ENCODE measurements at places on chromosomes 6 and 20. TPM values are rescaled to one million over a fixed set of nuclear protein-coding genes. Genes with fewer than 3 reads are reported as not detected.
A peak's percentile ranks its signal among the peaks of the same experiment; 100 is the strongest.

GRCh38 chr20:41654884-41655283 lies 36.7 kb upstream of the CHD6 start:
- DNase-seq, result no peak

- no peak for DNase-seq
Observed at GRCh38 chr20:4441191-4441590, 280.5 kb upstream of the PRND start.

Gene BTN1A1
- not detected for total RNA-seq

Gene OR2H2
- total RNA-seq, result not detected

Gene POU5F1
- total RNA-seq, result 0.71 TPM

GRCh38 chr20:63767456-63767855 lies 27.9 kb downstream of the SLC2A4RG start:
- no peak for DNase-seq

Gene BNIP5
- total RNA-seq, result not detected

Gene MTCH1
- 149 TPM for total RNA-seq

GRCh38 chr6:57254055-57254717 lies 32.1 kb upstream of the RAB23 start:
- DNase-seq, result no peak

Gene GID8
- 25.5 TPM for total RNA-seq

- peak; percentile 69 for DNase-seq
Observed at GRCh38 chr6:135722679-135723078, 128.8 kb upstream of the PDE7B start.

Gene SAPCD1
- total RNA-seq, result 2.4 TPM

- no peak for DNase-seq
Observed at GRCh38 chr6:25774120-25774715, 19.7 kb downstream of the SLC17A4 start.

DNA sequence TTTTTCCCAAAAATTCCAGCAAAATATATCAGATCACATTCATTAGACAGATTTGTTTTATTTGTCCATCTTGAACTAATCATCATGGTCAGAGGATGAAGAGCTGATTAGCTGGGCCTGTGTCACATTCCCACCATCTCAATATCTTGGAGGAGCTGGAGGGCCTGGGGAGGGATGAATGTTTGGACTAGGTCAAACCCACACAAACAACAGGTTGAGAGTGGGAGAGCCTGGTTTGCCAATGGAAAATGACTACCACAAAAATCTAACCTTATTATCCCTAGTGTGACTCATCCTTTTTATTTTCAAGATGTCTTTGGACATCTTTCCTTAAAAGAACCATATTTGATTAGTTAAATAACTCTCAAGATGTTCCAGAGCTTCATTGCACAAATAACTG lies 242.4 kb downstream of the OGFRL1 start:
- no peak for DNase-seq

DNA sequence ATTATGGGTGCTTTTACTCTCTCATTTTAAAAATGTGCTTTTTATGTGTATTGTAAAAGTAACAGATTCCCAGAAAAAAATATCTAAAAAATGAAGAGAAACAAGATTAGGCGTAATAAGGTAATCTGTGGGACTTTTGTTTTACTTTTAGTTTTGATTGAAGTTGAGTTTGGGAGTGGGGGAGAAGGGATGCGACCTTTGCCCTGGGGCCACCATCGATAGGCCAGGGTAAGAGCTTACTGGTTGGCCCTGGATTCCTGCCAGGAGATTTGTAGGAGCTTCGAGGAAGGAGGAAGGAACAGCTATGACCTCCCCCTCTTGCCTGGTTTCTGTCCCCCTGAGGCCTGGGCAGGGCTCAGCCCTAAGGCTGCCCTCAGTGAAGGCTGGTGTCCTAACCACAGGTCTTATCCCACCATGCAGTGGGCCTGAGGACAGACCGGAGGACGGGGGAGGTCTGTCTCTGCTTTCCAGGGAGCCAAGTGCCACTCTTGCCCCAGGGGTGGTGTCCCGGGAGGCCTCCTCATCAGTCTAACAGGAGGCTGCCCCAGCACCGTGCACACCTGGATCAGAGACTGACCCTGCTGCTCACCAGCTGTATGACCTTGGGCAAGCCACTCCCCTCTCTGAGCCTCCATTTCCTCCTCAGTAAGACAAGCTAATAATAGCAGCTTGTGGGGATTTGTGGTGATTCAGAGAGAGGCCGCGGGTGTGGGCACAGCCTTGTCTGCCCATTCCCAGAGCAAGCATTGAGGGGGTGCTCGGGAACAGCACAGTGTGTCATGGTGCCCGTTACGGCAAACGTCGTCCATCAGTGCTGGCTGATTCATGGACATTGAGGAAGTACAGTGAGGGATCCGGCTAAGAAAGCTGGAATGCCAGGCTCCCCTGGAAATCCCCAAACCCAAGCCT lies 21.2 kb downstream of the TGM2 start:
- DNase-seq, result peak; percentile 99

Gene NKAIN4
- total RNA-seq, result 0.20 TPM

GRCh38 chr20:54368570-54368969 lies 106.8 kb upstream of the DOK5 start:
- DNase-seq, result no peak

GRCh38 chr20:20482453-20482852 lies 114.5 kb downstream of the INSM1 start:
- no peak for DNase-seq

Gene CLPSL1
- not detected for total RNA-seq

- no peak for DNase-seq
Observed at GRCh38 chr20:24160563-24161281, 172.1 kb upstream of the GGTLC1 start.

Gene PAQR8
- total RNA-seq, result 4.5 TPM

Gene STMN3
- 2.0 TPM for total RNA-seq

- DNase-seq, result no peak
Observed at GRCh38 chr6:100229512-100229911, 235.2 kb downstream of the SIM1 start.

Gene HLA-DRB5
- total RNA-seq, result not detected

GRCh38 chr6:6085928-6086668 lies 79.4 kb upstream of the NRN1 start:
- no peak for DNase-seq

DNA sequence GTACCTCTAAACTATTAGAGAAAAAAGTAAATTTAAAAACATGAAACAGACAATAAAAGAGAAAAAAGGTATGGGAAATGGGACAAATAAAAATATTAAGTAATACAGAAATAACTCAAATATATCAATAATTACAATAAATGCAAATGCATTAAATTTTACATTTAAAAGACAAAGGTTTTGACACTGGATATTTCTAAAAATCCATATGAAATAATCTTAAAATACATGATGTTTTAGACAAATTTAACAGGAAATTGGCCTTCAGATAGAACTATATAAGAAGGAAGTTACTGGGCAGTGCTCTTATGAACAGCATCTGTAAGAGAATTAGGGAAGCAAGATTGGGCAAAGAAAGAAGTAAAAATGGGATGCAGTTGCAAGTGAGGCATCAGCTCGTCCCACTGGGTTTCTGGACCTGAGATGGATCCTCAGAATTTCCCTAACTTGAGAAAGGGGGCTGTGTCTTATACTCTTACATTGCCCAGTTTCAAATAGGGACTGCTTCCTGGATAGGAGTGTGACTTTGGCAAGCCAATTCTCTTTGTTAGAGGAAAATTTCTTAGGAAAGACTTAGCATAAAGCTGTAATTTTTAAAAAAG lies 376.7 kb downstream of the SMOC2 start:
- DNase-seq, result no peak

- no peak for DNase-seq
Observed at GRCh38 chr6:11755725-11756124, 22.9 kb downstream of the ADTRP start.

- DNase-seq, result no peak
Observed at GRCh38 chr6:113664909-113665308, 192.2 kb upstream of the MARCKS start.

Gene AMD1
- 114 TPM for total RNA-seq

GRCh38 chr20:17629678-17630089 lies 52.4 kb downstream of the RRBP1 start:
- DNase-seq, result no peak

DNA sequence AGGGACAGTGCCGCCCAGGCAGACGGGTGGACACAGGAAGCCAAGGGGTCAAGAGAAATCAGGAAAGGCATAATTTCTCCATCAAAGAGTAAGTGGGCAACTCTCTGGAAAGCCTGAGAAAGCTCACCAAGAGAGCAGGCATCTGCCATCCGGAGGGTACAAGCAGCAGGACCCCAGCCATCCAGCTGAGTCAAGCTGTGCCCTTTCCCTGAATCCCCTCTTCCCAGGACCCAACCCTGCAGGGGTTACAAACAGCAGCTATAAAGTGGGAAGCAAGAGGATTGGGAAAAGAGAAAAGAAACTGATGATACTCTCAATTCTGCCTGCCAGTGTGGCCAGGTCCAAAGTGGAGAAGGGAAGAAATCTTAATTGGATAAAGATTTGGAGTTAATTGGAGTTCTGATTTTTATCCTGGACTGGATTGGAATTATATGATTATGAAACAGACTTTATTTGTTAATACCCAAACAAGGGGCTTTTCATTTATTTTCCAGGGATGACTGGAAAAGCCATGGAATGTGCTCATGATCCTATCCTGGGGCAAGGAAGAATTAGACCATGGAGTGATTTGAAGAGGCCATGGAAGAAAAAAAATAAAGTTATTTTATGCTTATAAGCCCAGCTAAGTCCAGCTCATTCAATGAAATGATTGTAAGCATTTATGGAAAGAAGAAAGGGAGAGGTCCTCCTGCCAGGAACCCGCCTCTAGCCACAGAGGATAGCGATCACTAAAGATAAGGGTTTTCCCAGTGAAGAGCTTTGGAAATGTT lies 34.9 kb downstream of the NHLRC1 start:
- DNase-seq, result no peak

DNA sequence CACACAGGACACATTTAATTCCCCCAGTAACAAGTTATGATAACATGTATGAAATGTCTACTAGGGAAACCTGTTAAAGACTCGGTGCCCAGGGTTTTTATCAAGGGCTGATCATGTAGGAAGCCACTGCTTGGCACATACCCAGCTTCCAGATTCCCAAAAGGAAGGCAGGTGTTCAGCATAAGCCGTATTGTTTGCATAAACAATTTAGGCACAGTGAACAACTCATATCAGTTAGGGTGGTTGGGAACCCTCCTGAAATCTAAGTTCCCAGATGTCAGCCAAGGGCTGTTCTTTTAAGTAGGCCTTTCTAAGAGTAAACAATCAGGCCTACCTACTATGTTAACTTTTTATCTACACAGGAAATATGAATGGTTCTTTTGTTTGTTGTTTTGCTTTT lies 74.1 kb downstream of the ASXL1 start:
- no peak for DNase-seq

Measured in foreskin keratinocyte (primary cell).